ENCODE measurements at places on chromosomes 1 and 21.

GRCh38 chr21:45372732-45373355, 32.1 kb upstream of the COL18A1 start:
- no peak for DNase-seq

DNA sequence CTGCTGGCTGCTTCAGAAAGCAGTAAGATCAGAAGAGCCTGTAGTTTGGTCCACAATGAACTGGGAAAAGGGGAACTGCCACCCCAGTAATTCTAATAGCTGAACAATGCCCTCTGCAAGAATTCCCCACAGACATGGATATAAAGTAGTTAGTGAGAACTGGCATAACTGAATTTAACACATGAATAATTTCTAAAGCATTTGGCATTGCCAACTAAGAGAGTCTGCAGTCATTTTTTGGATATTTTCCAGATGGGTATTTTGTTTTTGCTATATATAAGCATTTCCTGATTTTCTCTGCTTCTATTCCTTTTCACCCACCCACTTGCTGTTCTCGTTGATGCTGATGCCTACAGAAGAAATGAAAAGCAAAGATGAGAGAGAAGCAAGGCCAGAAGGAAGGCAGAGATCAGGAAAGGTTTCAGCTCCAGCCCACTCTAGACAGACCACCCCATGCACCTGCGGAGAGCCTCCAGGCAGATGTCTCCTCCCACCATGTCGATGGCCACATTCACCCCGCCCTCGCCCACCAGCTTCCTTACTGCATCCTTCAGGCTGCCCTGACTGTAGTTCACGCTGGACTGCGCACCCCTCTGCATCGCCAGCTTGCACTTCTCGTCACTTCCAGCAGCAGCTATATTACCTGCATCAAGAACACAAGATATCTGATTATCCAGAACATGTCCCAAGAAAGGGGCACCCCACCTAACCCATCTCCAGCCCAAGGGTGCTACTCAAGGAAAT, 55.9 kb upstream of the SEC16B start:
- DNase-seq, result no peak

- DNase-seq, result peak; percentile 36
These were observed 31.7 kb upstream of the TMEM125 start for GRCh38 chr1:43238085-43238484.

DNA sequence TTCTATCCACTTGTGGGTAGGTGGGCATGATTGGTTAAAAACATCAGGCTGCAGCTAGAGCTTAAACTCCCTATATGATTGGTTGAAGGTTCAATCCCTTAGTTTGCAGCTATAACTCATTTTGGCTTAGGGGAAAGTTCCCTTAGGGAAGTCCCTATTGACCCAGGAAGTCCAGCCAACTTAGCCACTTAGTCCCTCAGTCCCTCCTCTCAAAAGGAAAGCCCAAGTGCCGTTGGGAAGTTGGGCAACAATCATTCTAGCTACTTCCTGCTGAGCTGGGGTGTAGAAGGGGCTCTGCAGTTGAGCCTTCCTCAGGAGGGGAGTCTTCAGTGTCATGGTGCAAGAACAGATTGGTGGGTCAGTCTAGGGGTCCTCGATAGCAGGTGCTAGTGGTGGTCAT, 12.2 kb downstream of the MSTO1 start:
- DNase-seq, result no peak

DNA sequence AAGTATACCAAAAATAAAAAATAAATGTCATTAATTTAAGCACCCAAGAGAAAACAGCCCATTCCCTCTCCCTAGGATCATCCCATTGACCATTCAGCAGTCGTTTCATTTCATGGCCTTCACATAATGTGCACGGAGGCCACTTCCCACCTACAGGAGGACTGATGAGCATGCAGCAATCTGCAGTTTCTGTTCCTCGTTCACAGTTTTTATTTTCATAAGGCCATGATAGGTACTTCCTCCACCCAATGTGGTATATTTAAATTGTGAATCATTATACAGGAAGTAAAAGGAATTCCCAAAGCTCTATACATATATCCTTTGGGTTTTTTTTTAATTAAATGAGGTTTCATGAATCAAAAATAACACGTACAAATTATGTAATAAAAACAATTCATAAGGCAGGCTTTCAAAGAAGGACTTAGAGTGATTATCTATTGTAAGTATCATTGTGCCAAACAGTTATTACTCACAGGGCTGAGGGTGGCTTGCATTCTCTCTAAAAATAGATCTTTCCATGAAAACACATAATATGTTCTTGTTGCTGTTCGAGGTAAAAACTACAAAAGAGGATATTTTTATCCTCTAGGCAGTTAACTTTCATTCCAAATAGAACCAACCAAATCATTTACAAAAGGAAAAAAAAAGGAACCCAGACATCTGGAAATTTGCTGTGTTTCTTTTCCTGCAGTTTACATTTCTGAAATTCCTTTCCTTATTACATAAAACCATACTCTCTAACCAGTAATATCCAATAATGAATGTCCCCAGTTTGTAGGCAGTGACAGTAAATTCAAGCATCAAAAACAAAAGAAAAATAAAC, 27.5 kb upstream of the SLC44A3 start:
- DNase-seq, result no peak

- no peak for DNase-seq
These were observed 68.7 kb upstream of the C1orf105 start for GRCh38 chr1:172351754-172352161.

DNA sequence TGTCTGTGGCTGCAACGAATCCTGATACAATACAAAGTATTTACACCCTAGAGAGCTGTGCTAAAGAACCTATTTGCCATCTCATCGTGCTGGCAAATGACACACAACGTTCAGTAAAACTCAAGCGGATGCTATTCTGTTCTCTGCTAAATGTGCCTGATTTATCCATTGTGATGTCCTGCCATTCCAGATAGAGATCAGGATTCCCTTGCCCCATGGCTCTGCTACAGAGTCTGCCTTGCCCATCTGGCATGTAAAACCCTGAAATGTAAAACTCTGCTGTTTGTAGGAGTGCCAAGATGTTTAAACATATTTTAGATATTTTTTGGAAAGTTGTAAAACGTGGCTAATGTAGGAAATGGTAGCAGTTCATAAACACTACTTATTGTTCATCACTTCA, 20.0 kb upstream of the IGSF5 start:
- DNase-seq, result no peak

- no peak for DNase-seq
These were observed 39.4 kb upstream of the C1orf174 start for GRCh38 chr1:3939242-3940080.

DNA sequence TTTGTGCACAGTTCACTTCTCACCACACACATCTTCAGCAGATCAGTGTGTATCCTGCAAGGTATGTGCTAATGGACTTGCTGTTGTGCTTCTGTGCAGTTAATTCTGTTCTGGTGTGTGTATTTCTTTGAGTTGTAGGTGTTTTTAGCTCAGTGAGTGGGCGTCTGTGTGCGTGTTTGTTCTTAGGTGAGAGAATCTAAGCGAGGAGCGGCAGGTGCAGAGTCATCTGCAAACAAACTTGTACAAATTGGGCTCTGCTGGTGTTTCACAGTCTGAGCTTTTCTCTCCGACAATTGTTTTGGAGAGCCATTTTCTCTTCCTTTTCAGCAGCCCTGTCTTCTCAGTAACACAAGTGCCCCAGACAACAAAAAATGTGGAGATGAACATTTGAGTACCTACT, 43.6 kb downstream of the ACP6 start:
- no peak for DNase-seq

DNA sequence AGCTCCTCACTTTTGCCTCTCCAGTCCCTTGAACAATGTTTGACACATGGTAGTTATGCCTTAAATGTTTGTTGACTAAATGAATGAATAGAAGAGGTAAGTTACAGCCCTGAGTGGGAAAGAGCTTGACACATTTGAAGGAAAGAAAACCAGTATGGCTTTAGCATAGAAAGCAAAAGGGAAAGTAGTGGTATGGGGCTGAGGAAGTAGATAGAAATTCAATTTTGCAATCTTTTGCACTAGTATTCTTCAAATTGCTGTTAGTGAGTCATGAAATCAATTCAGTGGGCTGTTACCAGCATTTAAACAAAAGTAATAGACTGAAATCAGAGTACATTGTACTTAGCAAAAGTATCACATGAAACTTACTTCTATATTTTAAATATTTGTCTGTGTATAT, 21.1 kb downstream of the PLA2G4A start:
- no peak for DNase-seq

DNA sequence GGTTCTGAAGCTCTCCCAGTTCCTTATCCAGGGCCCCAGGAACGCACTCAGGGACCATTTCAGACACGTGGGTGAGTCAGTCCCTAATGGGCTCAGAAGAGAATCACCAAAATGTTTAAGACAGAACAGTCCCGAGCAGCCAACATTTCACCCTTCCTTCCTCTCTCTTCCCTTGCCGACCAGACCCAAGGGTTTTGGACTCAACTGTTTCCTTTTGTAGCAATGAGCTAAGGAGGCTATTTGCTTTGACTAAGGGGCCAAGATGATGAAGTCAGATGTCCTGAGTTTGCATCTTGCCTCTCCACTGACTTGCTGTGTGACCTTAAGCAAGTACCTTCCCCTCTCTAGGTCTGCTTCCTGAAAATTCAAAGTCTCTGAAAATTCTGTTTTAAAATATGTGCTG, 472.3 kb upstream of the VAMP3 start:
- DNase-seq, result no peak

GRCh38 chr1:234683861-234684632, 74.1 kb upstream of the IRF2BP2 start:
- no peak for DNase-seq

DNA sequence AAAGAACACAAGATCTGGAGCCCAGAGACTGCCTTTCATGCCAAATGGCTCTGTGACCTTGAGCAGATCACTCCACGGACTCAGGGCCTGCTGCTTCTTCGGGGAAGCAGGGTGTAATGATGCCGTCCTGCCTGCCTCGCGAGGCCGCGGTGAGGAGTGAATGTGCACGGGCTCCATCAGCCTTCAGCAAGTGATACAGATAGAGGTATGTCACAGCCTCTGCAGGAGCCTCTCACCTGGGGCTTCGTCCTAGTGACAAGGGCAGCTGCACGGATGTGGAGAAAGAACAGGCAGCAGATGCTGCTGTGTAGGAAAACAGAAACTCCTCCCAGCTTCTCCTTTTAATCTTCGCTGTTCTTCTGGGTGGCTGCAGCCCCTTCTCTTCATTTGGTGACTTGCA, 127.5 kb downstream of the KCNN3 start:
- DNase-seq, result no peak

GRCh38 chr1:235739631-235740030, 90.0 kb upstream of the GNG4 start:
- DNase-seq, result no peak

GRCh38 chr1:166166698-166167571, at the start of gene FAM78B:
Gene FAM78B, minus strand, starts transcription at chr1:166167001. Its CDS starts 753 bp downstream, at chr1:166166248.
- peak; percentile 64 for DNase-seq

GRCh38 chr21:24824209-24824608, 783.1 kb downstream of the MRPL39 start:
- no peak for DNase-seq

DNA sequence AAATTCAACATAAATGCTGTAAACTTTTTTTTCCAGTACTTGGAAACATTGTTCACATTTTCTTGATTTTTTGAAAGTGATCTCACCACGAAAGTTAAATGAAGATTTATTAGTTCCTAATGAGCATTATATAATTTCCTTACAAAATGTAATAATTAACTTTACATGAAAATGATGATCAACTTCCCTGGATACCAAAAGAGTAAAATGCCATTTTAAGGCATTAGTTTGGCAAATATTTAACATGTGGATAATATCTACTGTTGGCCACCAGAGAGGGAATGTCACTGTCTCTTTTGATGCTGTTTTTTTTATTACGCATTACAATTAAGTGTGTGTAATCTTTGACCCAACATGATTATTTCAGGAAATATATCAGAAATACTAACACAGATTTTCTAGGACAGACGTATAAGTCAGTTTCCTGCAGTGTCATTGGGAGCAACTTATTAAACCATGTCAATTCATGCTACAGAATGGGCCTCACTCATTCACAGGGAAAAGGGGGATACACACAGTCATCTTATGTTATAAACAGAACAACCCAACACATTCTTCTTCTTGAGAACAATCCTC, 903.9 kb upstream of the ADGRL2 start:
- no peak for DNase-seq

- DNase-seq, result no peak
These were observed 9.9 kb upstream of the TRABD2B start for GRCh38 chr1:48007047-48007446.

- no peak for DNase-seq
These were observed 8.7 kb downstream of the MRPS21 start for GRCh38 chr1:150302338-150302737.

DNA sequence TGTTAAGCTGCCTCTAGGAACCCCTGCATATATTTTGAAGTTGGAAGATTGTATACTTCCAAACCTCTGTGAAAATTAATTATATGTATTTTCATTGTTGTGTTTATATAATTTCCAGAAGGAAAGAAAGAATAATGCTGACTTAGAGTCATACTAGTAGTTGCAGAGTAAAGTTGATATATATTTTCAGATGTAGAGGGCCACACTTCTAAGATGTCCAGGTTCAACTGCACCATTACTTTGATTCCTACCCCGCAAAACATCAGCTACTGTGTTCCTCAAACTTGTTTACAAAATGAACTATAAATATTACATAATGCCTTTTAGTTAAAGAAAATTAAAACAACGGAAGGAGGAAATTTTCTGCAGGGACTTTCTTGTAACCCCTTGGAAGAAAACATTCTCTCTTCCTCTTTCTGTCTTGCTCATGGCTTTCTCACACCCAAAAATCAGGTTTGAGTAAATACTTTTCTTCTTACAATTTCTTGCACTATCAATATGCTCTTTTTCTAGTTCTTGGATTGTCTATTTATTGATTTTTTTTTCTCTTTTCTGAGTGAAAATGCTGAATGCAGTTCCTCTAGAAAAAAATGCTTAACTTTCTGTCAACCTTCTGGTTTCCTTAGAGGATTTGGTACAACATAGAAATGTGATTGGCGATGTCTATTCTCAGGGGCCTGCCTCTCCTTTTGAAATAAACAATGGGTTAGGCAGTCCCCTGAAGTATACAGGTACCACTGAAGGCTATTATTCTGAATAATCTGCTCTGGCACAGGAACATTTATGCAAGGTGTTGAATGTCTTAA, 867.8 kb downstream of the TTLL7 start:
- no peak for DNase-seq

GRCh38 chr1:59340411-59341307, 43.8 kb downstream of the FGGY start:
- no peak for DNase-seq

GRCh38 chr1:206556750-206557635, 49.7 kb downstream of the RASSF5 start:
- DNase-seq, result peak; percentile 91

- no peak for DNase-seq
These were observed 10.8 kb downstream of the COQ8A start for GRCh38 chr1:226950871-226951270.

Data from activated CD4-positive, alpha-beta T cell treated with anti-CD3 and anti-CD28 coated beads, Interleukin-2, amount 50 U/mL, for 48 hours (primary cell).